ENCODE measurements at places on chromosomes 12 and 14. TPM values are rescaled to one million over a fixed set of nuclear protein-coding genes. Genes with fewer than 3 reads are reported as not detected.

The METAP2 gene
- total RNA-seq, result 108 TPM

The BCL2L14 gene
- total RNA-seq, result not detected

The KRT72 gene
- total RNA-seq, result not detected

The KCNJ8 gene
- total RNA-seq, result 13.9 TPM

The IFI27 gene
- not detected for total RNA-seq

The IFT81 gene
- total RNA-seq, result 10.6 TPM

The CDH24 gene
- total RNA-seq, result 3.6 TPM

The BDKRB1 gene
- 56.5 TPM for total RNA-seq

The FOXM1 gene
- total RNA-seq, result 16.9 TPM

The L2HGDH gene
- total RNA-seq, result 5.0 TPM

DNA sequence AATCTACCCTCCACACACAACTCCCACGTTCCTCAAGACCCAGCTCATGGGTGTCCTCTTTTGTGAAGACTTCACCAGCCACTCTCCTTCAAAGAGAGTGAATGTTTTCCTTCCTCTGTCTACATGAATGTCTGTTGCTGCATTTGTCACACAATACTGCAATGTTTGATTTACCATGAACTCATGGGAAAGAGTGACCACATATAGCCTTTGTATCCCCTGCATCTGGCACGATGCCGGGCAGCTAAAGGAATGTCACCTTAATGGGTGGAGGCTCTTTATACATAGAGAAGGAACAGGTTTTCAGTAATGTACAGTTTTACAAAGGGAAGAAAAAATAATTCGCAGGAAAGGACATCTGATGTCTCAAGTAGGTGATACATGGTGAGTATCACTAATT, 12.1 kb upstream of the BCDIN3D start:
- DNase-seq, result no peak

GRCh38 chr12:101933866-101934514, 56.6 kb downstream of the DRAM1 start:
- DNase-seq, result no peak

- DNase-seq, result no peak
Observed at GRCh38 chr12:64635356-64635998, 25.2 kb downstream of the RASSF3 start.

DNA sequence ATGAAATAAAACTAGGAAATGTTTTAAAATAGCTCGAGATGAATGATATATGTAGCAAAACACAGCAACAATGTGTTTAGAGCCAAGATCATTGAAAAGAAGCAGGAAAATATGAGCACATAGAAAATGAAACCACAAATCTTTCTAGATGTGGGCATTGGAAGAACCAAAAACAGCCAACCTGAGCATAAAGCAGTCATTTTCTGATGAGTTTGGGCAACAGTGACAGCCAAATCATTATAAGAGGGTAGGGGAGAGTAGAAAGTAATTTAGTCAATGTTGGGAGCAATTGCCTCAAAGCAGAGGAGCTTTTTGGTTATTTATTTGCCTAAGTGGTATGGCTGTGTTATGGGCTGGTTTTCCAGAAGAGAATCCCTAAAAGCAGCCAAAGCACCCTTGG, 8.8 kb upstream of the BICDL1 start:
- DNase-seq, result no peak

GRCh38 chr14:78666336-78667056, 496.3 kb downstream of the NRXN3 start:
- no peak for DNase-seq

GRCh38 chr12:60337839-60338549, 742.2 kb downstream of the SLC16A7 start:
- no peak for DNase-seq

DNA sequence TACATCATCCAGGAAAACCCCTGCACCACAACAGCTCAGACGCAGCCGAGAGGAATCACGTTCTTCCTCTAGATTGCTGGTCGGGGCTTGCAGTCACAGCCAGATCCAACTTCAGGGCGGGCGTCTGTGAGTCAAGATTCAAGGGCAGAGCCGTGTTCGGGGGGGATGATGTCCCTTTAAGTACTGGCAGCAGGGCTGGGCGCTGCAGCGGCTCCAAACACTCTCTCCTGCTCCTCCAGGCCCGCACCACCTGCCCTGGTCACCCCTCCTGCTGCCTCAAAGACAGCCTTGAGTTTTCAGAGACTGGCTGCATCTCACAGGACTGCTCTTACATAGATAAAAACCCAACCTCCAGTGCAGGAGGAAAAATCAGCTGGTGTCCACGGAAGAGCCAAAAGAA, 68.3 kb downstream of the KDM2B start:
- no peak for DNase-seq

GRCh38 chr12:125491553-125491952, 426.3 kb downstream of the AACS start:
- DNase-seq, result no peak

- DNase-seq, result no peak
Observed at GRCh38 chr12:58424735-58425392, 483.5 kb downstream of the ATP23 start.

DNA sequence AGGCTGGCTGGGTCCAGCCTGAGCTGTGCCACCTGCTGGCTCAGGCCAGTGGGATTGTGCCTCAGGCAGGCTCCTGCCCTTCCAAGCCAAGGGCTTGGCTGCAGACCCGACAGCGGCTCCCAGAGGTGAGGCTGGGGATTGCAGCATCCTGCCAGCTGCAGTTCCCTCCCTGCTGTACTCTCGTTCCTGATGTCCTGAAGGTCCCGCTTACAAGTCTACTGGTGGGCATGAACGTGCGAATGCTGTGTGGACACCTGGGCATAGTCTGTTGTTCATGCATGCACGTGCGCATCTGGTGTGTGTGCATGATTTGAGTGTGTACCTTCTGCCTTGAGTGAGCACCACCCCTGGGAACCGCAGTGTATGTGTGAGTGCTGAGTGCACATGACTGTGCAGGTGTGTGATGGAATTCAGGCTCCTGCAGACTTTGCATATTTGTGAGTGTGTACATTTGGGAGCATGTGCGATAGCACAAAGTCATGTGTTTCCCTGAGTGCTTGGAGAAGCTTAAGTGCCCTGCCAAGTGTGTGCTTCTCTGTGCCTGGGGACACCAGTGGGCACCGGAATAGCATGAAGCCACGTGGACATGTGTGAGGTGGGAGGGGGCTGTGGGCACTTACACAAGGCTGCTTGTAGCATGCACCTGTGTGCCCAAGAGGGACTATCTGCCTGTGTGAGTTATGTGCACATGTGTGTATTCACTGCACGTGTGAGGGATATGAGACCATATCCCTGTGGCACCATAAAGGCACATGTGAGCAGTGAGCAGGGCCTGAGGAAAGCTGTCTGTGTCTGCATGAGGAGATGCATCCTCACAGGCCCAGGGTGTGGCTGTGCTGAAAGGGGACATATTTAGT, 19.3 kb upstream of the KRT7 start:
- peak; percentile 78 for DNase-seq

GRCh38 chr14:37595809-37596621, 586 bp downstream of the TTC6 start:
- peak; percentile 34 for DNase-seq

DNA sequence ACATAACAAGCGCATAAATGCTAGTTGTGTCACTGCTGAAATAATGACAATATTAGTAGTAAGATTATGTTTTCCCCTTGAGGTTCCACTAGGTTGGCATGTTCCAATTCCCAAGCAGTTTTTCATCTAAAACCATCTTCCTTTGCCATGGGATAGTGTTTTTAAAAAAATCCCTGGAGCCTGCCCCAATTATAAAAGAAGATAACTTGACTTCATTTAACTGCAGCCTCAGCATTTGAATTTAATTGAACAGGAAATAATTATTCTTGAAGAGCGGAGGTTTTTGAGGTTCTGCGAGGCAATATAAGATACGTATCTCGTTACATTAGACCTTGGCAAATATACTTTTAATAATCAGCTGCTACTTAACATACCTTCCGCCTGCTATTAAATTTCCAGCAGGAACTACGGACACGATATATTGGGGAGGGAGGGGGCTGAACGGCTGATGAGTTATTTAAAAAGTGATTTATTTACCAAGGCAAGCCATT, 65.2 kb upstream of the HSPB8 start:
- no peak for DNase-seq

GRCh38 chr12:30631740-30632139, 63.9 kb downstream of the IPO8 start:
- no peak for DNase-seq

- no peak for DNase-seq
Observed at GRCh38 chr14:91290986-91291385, 46.5 kb upstream of the GPR68 start.

DNA sequence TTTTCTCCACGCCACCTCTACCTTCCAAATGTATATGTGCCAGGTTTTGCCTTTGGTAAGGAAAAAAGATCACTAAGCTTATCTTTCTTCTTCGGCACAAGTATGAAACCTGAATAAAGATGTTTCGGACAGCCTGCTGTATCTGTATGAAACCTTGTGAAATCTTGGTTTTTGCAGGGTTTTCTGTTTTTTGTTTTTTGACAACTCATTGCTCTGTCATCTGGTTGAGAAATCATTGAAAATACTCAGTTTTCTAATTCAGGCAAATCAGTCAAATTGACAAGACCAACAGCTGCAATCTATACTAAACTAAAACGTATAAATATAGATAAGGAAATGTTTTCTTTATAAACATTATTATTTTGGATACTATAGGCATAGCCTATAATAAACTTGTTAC, 63.1 kb upstream of the FGD4 start:
- DNase-seq, result no peak

DNA sequence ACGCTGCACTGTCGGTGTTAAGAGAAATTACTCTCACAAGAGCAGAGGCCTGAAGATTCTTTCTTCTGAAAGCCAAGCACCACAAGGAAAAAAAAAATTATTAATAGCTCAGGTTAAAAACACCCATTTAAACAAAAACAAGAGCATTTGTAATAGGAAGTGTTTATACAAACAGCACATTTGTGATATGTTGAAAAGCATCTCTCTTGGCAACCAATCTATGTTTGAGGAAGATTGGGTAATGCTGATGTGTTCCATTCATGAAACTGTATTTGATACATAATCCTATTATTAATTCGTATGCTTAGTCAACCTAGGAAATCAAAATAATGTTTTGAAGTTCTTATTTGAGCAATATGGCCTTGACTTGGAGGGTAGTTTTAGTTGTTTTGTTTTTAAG, 36.5 kb downstream of the SSPN start:
- no peak for DNase-seq

GRCh38 chr12:13937735-13938134, 43.7 kb downstream of the GRIN2B start:
- DNase-seq, result no peak

DNA sequence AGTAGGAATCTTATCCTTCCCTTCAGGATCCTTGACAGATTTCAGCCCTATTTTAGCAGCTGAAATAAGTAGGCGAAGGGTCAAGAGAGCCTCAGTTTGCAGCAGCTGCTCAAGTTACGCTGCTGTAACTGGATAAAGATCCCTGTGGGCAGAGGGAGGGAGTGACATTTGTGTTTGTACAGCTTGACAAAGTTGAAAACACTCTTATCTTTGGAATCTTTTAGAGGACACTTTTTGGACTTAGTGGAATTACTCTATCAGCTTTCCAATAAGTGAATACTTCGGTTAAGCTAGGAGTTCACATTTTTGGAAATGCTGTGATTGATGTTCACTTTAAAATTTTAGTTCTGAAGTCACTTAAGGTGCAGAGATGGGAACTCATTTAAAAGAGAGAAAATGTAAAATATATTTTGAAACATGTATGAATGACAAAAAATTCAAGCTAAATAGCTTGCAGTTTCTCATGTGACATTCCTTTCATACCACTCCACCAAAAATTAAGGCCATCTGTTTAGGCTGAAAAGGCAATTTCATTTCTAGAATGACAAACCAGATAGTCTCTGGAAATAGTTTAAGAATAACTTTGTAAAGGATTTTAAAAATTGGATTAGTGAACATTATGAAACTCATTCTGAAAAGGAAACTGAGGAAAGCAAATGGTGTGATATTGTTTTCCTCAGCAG, 55.2 kb downstream of the SLC38A4 start:
- peak; percentile 59 for DNase-seq

- peak; percentile 54 for DNase-seq
Observed at GRCh38 chr12:105166736-105167135, 59.2 kb downstream of the WASHC4 start.

- no peak for DNase-seq
Observed at GRCh38 chr12:2641761-2642160, 153.0 kb upstream of the FKBP4 start.

DNA sequence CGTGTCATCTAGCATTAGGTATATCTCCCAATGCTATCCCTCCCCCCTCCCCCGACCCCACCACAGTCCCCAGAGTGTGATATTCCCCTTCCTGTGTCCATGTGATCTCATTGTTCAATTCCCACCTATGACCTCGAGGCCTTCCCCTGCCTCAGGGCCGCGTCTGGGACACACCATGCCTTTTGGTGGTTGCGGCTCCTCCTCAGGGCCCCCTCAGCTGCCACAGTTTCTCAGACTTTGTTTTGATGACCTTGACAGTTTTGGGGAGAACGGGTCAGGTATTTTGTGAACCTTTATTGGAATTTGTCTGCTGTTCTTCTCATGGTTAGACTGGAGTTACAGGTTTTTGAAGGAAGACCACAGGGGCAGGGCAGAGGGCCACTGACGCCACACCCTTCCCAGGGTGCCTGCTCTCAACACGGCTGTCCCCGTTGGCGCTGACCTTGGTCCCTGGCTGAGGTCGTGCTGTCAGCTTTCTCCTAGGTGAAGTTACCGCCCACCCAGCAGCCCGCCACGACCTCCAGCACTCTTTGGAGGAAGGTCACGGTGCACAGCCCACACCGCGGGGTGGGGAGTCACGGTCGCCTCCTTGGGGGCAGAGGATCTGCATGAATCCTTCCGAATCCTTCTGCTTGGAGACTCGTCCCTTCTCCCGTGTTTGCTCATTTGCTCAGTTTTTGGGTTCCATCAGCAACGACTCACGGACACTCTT, 130.5 kb downstream of the KIF26A start:
- no peak for DNase-seq

DNA sequence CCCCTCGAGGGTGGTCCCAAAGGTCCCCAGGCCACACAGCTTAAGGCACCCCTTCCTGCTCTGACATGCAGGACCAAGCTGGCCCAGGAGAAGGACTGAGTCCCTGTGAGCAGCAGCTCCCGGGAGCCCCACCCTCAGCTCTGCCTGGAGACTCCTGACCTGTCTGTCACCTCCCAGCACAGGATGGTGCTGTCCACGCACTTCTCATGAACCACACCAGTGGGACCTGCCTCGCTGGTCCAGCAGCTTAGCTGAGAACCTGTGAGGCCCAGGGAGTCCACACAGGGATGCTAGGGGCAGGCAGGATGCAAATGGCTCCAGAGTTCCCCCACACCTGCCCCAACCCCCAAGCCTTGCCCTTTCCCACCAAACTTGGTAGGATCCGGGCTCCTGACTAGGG, 27.7 kb downstream of the CCDC85C start:
- no peak for DNase-seq

Measured in IMR-90 (cell line).